ENCODE measurements at places on chromosomes 1 and 21.

GRCh38 chr21:33198346-33199099 lies 31.2 kb upstream of the IFNAR2 start:
- no peaks in the 10 kb centered on the region for H3K27me3 ChIP-seq
- no peak for DNase-seq
- H3K4me1 ChIP-seq, result peaks cover 1% of the 10 kb centered on the region
- no peaks in the 10 kb centered on the region for H3K36me3 ChIP-seq
- H3K27ac ChIP-seq, result no peak overlapping the region

GRCh38 chr21:38660333-38661196 lies 145.2 kb upstream of the ETS2 start:
- H3K4me3 ChIP-seq, result peak overlapping the region; percentile 47
- no peak overlapping the region for H3K27ac ChIP-seq
- peaks cover 3% of the 10 kb centered on the region for H3K27me3 ChIP-seq
- no peak for DNase-seq
- no peaks in the 10 kb centered on the region for H3K36me3 ChIP-seq

DNA sequence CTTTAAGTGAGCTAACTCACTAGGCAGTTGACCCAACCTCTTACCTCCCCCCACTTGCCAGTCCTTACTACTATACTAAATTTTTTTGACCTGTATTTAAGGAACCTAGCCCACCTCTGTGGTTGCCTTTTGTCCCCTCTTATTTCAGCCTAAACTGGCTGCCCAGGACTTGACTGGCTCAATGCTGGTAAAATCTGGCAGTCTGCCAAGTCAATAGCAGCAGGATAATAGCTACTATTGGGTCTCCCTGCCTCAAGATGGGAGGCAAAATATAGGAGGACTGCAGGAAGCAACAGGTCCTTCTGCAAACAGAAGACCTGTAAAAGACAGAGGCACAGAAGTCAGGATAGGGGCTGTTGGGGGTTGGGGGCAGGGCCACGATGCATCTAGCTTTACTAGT lies 144.2 kb upstream of the POGK start:
- H3K4me1 ChIP-seq, result no peaks in the 10 kb centered on the region
- H3K4me3 ChIP-seq, result no peak overlapping the region
- no peak overlapping the region for H3K27ac ChIP-seq
- no peak for DNase-seq

GRCh38 chr1:54052431-54052933 lies 522 bp downstream of the TMEM59 start:
- peak overlapping the region; percentile 74 for H3K27ac ChIP-seq
- no peaks in the 10 kb centered on the region for H3K36me3 ChIP-seq
- DNase-seq, result no peak
- H3K4me3 ChIP-seq, result peak overlapping the region; percentile 90
- no peaks in the 10 kb centered on the region for H3K27me3 ChIP-seq
- H3K4me1 ChIP-seq, result peaks cover 22% of the 10 kb centered on the region

DNA sequence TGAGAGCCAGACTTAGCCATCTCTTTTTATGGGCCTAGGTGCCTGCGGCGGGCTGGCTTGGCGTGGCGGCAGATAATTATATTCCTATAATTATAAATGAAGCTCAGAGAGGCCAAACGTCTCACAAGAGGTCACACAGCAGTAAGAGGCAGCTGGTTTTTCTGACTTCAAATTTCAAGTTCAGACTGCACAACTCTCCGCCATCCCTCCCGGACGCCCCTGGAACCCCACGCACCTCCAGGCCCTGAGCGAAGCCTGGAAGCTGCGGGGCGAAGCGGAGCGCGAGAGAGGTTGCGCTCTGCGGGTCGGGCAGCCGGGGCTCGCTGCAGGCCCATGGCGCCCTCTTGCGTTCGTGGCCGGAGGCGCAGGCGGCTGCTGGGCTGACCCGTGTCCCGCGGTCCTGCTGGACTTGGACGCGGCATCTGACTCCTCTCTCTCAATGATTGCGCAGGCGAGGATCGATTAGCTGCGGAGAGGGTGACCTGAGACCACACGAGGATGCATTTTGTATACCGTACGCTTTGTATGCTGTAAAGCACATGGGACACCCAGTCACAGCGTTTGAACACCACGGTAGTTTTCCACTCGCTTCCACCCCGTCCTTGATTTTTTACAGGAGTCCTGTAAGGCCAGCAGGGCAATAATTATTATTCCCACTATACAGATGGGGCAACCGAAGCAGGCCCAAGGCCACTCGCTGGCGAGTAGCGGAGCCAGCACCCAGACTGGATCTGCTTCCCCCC lies 272.7 kb downstream of the FOXD2 start:
- no peaks in the 10 kb centered on the region for H3K36me3 ChIP-seq
- H3K27me3 ChIP-seq, result peaks cover 2% of the 10 kb centered on the region
- H3K4me3 ChIP-seq, result peak overlapping the region; percentile 56

- no peak for DNase-seq
- no peaks in the 10 kb centered on the region for H3K36me3 ChIP-seq
- no peak overlapping the region for H3K27ac ChIP-seq
- H3K4me3 ChIP-seq, result no peak overlapping the region
Measured at GRCh38 chr1:202561726-202562443, 148.4 kb downstream of the SYT2 start.

DNA sequence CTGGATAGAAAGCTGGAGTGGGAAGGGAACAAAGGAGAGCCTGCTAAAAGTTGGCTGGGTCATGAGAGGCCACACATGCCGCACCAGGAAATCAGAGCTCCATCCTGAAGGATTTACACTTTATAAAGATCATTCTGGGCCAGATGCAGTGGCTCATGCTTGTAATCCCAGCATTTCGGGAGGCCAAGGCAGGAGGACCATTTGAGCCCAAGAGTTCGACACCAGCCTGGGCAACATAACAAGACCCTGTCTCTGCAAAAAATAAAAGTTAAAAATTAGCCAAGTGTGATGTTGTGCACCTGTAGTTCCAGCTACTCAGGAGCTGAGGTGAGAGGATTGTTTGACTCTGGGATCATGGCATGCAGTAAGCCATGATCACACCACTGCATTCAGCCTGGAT lies 28.7 kb upstream of the RASAL2 start:
- H3K27me3 ChIP-seq, result no peaks in the 10 kb centered on the region
- no peaks in the 10 kb centered on the region for H3K4me1 ChIP-seq
- H3K4me3 ChIP-seq, result no peak overlapping the region
- no peak overlapping the region for H3K27ac ChIP-seq
- H3K36me3 ChIP-seq, result no peaks in the 10 kb centered on the region

DNA sequence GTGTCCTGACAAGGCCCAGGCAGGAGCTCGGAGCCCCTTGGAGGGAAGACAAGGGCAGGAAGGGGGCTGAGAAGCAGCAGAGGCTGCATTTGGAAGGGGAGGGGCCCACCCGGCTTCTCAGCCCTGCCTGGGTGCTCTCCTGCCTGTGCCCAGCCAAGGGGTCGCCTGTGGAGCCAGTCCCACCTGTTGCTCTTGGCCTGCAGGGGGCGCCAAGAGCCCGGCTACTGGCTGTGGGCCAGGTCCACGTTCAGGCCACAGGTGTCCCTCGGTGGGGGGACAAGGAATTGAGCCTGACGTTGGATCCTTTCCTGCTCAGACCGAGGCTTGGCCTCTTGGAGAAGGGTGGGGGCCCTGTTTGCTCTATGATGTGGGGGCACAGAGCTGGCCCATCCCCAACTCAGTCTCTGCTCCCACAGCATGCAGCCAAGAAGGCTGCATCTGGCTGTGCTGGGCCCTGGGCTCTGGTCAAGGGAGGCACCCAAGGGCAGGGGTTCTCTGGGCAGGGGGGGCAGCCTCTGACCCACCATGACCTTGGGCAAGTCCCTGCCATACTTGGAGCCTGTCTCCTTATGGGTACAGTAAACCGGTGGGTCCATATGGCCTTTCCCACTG lies 10.9 kb downstream of the WNT4 start:
- H3K4me3 ChIP-seq, result no peak overlapping the region
- H3K36me3 ChIP-seq, result no peaks in the 10 kb centered on the region
- peaks cover 32% of the 10 kb centered on the region for H3K4me1 ChIP-seq
- H3K27ac ChIP-seq, result peak overlapping the region; percentile 44
- DNase-seq, result no peak

GRCh38 chr1:213821943-213822334 lies 165.8 kb upstream of the PROX1 start:
- no peak overlapping the region for H3K27ac ChIP-seq
- no peaks in the 10 kb centered on the region for H3K27me3 ChIP-seq
- H3K4me3 ChIP-seq, result no peak overlapping the region
- H3K36me3 ChIP-seq, result no peaks in the 10 kb centered on the region
- DNase-seq, result no peak

GRCh38 chr1:42013881-42014470 lies 95.3 kb upstream of the HIVEP3 start:
- H3K27me3 ChIP-seq, result no peaks in the 10 kb centered on the region
- H3K4me1 ChIP-seq, result no peaks in the 10 kb centered on the region

GRCh38 chr1:79550402-79550801 lies 543.9 kb upstream of the ADGRL4 start:
- no peaks in the 10 kb centered on the region for H3K27me3 ChIP-seq
- no peaks in the 10 kb centered on the region for H3K36me3 ChIP-seq
- no peak overlapping the region for H3K4me3 ChIP-seq
- H3K4me1 ChIP-seq, result no peaks in the 10 kb centered on the region

GRCh38 chr1:15968172-15968571 lies 7.7 kb downstream of the ZBTB17 start:
- H3K4me1 ChIP-seq, result peaks cover 9% of the 10 kb centered on the region
- H3K27ac ChIP-seq, result no peak overlapping the region
- DNase-seq, result no peak
- H3K36me3 ChIP-seq, result no peaks in the 10 kb centered on the region
- H3K4me3 ChIP-seq, result no peak overlapping the region

GRCh38 chr1:243320224-243320623 lies 64.4 kb downstream of the SDCCAG8 start:
- no peak for DNase-seq
- no peaks in the 10 kb centered on the region for H3K4me1 ChIP-seq
- no peak overlapping the region for H3K4me3 ChIP-seq
- no peak overlapping the region for H3K27ac ChIP-seq
- no peaks in the 10 kb centered on the region for H3K36me3 ChIP-seq
- H3K27me3 ChIP-seq, result no peaks in the 10 kb centered on the region

DNA sequence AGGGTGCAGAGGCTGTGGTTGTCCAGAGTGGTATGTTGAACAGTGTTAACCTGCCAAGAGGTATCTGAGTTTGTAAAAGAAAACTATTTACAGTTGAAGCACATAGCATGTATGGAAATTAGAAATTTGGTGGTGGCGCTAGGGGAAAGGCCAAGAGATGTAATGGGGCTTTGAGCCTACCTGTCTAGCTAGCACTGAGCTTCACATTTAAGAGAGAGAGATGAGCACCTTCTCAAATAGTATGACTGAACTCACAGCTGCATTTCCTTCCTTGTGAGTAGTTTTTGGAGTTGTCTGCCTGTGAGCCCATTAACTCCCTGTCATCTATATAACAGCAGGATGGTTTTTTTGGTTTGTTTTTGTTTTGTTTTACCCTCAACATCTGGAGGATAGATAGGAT lies 4.0 kb downstream of the CLIC4 start:
- H3K27me3 ChIP-seq, result no peaks in the 10 kb centered on the region
- no peak overlapping the region for H3K27ac ChIP-seq
- peaks cover 17% of the 10 kb centered on the region for H3K4me1 ChIP-seq
- no peak for DNase-seq
- H3K4me3 ChIP-seq, result no peak overlapping the region

DNA sequence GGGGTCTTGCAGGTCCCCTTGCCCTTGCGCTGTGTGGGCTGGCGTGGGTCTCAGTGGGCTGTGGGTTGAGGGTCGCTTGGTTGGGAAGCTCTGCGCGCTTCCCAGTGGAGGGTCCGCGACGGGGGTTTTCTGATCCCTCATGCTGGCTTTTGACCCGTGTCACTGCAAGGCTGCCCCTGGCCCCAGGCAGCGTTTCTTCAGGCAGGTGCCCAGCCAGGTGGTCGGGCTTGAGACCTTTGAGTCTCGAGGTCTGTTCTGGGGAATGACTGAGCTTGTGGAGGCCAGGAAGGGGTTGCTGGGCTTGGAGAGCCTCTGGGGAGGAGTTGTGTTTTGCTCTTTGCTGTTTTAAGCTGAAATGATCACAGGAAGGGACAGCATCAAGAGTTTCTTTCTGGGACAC lies 5.3 kb downstream of the SKI start:
- no peak for DNase-seq
- H3K4me1 ChIP-seq, result peaks cover 42% of the 10 kb centered on the region
- peaks cover 2% of the 10 kb centered on the region for H3K36me3 ChIP-seq
- no peak overlapping the region for H3K27ac ChIP-seq
- H3K27me3 ChIP-seq, result no peaks in the 10 kb centered on the region

DNA sequence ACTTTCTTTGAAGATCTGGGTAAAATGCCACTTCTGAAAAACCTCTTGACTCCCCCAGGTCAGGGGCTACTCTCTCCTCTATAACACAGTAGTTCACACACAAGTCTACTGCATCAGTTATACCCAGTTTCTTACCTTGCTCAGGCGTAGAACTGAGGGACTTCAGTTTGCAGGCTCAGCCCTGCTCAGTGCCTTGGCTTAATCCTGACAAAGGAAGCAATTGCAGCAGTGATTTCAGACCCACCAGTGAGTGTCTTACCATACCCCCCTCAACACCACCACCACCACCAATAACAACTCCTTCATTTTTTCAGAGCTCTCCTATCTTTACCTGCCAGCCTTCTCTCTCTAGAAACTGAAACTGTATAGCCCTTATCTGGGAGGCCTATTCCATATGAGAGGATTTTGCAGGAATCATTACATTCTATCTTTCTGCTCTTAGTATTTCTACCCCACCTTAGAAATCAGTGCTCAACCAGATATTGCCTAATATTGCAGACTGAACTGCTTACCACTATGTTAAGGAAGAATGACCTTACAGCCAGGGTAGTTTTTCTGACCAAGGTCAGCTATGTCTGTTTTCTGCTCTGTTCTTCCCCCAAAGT lies 105.5 kb upstream of the S1PR1 start:
- H3K4me1 ChIP-seq, result no peaks in the 10 kb centered on the region
- H3K27me3 ChIP-seq, result no peaks in the 10 kb centered on the region
- no peaks in the 10 kb centered on the region for H3K36me3 ChIP-seq
- no peak for DNase-seq
- H3K4me3 ChIP-seq, result no peak overlapping the region

- H3K4me1 ChIP-seq, result no peaks in the 10 kb centered on the region
- H3K27me3 ChIP-seq, result no peaks in the 10 kb centered on the region
- no peaks in the 10 kb centered on the region for H3K36me3 ChIP-seq
Measured at GRCh38 chr21:39714331-39714730, 30.7 kb upstream of the IGSF5 start.

GRCh38 chr21:24636696-24637095 lies 970.6 kb downstream of the MRPL39 start:
- H3K27ac ChIP-seq, result no peak overlapping the region
- H3K4me1 ChIP-seq, result no peaks in the 10 kb centered on the region
- H3K27me3 ChIP-seq, result no peaks in the 10 kb centered on the region
- no peak overlapping the region for H3K4me3 ChIP-seq
- no peaks in the 10 kb centered on the region for H3K36me3 ChIP-seq
